ENCODE measurements at places on chromosomes 5 and 9.
A peak's percentile ranks its signal among the peaks of the same experiment; 100 is the strongest.

- DNase-seq = no peak
Measured at GRCh38 chr5:161261668-161262323, 284.7 kb downstream of the GABRB2 start.

GRCh38 chr9:116345817-116346216, 192.2 kb downstream of the PAPPA start:
- no peak for DNase-seq

DNA sequence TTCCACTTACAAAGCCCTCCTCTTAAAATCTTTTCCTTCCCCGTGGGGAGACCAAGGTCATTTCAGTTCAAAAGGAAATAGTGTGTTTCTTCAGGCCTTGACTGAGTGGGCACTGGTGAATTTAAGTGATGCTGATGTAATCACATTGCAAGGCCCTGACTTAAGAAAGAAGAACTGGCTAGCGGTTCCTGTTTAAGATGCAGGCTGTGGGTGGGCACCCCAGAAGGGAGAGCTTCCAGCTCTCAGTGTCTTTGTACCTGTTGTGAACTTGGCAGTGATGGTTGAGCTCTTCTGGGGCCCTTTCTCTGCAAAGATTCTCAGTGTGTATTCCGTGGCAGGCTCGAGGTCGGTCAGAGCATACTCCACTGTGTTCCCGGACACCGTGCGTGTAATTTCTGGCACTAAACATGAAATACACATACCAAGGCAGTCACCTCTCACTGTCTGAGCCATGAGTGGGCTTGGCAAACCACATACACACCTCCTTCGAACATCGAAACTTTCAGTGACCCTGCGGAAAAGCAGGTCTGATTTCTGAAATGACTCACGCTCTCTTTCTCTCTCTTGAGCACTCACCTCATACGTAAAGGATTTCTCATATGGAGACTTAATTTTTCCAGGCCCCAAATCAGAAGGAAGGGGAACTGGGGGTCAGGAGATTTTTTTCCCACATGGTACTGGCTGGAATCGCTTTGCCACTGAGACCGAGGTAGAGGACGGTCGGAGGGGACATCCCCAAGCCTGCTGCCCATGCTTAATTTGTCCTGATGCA, 81.9 kb downstream of the TNC start:
- no peak for DNase-seq

GRCh38 chr9:95729046-95729445, 146.4 kb upstream of the ERCC6L2 start:
- DNase-seq = no peak

GRCh38 chr5:157390551-157391297, 69.3 kb upstream of the NIPAL4 start:
- DNase-seq = no peak

DNA sequence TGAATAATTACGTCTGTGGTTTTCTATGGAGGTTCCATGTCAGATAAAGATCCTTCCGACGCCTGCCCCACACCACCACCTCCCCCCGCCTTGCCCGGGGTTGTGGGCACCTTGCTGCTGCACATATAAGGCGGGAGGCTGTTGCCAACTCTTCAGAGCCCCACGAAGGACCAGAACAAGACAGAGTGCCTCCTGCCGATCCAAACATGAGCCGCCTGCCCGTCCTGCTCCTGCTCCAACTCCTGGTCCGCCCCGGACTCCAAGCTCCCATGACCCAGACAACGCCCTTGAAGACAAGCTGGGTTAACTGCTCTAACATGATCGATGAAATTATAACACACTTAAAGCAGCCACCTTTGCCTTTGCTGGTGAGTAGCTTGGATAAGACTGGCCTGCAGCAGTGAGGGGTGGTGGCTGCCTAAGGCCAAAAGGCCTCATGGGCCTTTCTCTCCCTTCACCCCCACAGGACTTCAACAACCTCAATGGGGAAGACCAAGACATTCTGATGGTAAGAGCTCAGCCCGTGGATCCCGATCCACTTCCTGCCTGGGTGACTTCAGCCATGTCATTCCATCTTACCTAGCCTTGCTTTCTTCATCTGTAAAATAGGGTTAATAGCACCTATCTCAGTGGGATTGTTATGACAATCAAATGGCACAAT, at the start of gene IL3:
TSS of gene IL3 (plus strand) at position 155 of the 661 bp plus-strand sequence. CDS start at position 207, 52 bp downstream.
- no peak for DNase-seq

DNA sequence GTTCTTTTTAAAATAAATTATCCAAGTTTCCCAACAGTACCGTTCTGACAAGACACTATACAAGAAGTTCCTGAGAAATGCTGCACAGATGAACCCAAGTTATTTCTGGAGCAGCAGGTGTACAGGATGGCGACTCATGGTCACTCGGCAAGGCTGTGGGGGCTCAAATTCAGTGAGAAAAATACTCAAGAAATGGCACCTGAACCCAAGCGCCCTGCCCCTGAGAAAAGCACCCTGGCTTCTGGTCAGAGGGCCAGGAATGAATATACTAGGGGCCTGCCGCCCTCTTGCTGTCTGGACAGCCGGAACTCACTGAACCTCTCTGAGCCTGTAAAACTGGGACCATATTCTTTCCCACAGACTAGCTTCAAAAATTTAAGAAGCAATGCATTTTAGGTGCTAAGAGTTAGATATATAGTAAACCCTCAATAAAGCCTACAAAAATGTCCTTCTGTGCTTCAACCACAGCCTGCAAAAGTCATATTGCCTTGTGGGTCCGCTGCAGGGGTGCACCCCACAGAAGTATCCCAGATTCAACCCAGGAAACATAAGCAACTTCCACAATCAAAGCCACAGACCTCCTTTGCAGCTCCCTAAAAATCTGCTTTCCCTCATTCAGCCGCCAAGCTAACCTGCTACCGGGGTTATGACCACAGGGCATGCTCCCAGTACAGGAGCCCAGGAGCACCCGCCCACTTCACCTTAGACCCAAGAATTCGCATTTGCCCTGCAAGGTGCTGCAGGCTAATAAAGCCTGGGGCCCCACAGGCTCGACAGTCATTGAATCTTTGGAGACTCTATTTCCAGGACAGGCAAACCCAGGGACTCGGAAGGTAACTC, 1.4 kb downstream of the RAPGEF1 start:
- DNase-seq = no peak

GRCh38 chr5:171029401-171029800, 167.6 kb downstream of the RANBP17 start:
- no peak for DNase-seq

DNA sequence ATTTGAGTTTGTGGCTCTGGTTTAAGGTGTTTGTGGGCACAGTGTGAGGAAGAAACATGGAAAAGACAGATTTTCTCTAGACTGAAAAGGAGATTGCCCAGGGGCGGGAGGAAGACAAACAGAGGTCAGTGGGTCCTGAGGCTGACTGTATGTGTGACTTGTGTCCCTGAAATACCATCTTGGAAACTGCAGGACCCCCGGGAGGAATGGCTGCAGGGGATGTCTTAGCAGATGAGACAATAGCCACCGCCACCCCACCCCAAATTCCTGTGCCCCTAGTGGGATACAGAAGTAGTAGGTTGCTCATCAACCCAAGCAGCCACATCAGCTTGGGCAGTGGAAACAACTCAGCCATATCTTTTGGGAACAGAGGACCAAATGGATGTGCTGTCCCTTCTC, 1.7 kb upstream of the PSAT1 start:
- DNase-seq = no peak

- DNase-seq = no peak
Measured at GRCh38 chr5:169667896-169668674, 31.0 kb downstream of the DOCK2 start.

DNA sequence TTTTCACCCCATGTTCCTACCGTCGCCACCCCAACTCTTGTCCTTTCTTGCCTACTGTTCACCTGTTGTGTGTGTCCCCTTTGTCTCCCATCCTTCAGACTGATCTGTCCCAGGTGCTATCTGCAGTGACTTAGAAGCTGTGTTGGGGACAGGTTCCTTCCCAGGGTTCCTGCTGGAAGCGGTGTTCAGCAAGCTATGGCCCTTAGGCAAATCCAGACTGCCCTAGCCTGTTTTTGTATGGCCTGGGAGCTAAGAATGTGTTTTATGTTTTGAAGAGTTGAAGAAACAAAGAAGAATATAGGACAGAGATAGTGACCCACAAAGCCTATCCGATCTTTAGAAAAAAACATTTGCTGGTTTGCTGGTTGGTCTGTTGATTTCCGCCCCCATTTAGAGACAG, 236.4 kb downstream of the GOLPH3 start:
- no peak for DNase-seq

- no peak for DNase-seq
Measured at GRCh38 chr9:72410214-72410613, 45.2 kb upstream of the ZFAND5 start.

DNA sequence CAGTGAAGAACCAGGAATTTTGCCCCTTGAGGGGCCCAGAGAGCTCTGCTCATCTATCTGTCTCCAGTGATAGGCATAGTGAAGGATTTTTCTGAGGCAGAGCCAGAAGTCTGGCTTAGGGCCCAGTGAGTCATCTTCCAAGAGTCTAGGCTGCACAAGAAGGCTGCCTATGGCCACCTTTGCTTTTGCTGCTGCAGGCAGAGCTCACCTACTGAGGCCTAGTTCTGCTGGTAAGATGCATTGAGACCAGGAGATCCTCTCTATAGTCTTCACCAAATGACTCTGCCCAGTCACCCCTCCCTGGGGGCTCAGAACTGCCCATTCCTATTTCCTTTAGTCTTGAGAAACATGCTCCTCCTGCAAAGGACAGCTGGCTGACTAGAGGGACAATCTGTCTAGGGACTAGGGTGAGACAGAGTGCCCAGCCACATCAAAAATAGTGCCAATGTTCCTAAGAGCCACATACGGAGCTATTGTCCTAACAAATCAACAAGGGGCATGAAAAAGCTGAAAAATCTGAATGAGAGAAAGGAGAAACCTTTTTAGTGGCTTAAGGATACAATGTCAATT, 40.3 kb upstream of the CDKN2AIPNL start:
- peak; percentile 81 for DNase-seq

- DNase-seq = no peak
Measured at GRCh38 chr5:8601831-8602354, 732.9 kb downstream of the MTRR start.

DNA sequence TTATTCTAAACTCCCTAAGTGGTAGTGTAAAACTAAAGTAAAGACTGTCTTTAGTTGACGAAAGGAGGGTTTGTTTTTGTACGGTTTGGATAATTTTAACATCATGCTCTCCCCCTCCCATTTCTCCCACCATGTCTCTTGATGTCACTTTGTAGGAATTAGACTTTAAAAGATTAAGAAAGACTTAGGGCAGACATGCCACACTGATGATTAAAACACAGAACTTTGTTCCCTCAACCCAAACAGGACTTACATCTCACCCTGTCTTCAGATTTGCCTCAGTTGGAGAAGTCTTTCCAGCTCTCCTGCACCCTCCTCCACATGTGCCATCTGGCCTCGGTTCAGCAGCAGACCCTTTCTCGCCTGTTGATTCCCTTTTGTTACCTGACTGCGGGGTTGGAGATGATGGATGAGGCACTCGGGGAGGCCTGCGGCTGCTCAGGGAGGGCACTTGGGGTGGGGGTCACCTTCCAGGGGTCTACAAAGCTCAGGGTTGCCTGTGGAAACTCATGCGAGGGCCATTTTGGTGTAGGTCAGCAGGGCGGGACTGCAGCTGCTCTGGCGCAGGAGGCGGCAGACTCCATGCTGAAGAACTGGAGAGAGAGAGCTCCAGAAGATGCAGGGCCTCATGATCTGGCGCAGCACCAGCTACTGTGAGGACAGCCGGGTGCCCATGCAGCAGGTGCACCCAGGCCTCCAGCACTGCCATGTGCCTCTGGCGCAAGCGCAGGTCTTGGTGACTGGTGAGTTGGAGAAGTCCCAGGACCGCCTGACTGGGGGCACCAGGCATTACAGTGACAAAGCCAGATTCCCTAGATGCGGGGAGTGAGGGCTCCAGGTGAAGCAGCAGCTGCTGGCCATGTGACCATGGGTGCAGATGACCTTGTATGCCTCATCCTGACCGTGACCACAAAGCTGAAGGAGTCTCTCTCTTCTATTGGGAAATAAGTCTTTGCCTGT, 24.5 kb upstream of the EXOC3 start:
- DNase-seq = no peak

- no peak for DNase-seq
Measured at GRCh38 chr5:59357381-59357977, 536.0 kb downstream of the PDE4D start.

GRCh38 chr5:40386289-40386688, 293.4 kb upstream of the PTGER4 start:
- no peak for DNase-seq

GRCh38 chr9:124359855-124360678, 55.2 kb downstream of the PSMB7 start:
- no peak for DNase-seq

- DNase-seq = no peak
Measured at GRCh38 chr9:15286161-15286821, 20.7 kb downstream of the TTC39B start.

GRCh38 chr5:169914766-169915165, 65.5 kb downstream of the INSYN2B start:
- peak; percentile 12 for DNase-seq

- peak; percentile 46 for DNase-seq
Measured at GRCh38 chr5:6490693-6491092, 42.0 kb downstream of the UBE2QL1 start.

Measured in cerebellar cortex (tissue), 1 donor.